ENCODE measurements at places on chromosomes 3 and 15. TPM values are rescaled to one million over a fixed set of nuclear protein-coding genes. Genes with fewer than 3 reads are reported as not detected.

Gene FLNB
- 216 TPM for total RNA-seq

Gene LRRK1
- 4.8 TPM for total RNA-seq

Gene SI
- not detected for total RNA-seq

Gene ANKRD34C
- total RNA-seq, result not detected
